Right atrium auricular region (tissue), 2 donors: ENCODE measurements at places on chromosomes 5 and 9.
A peak's percentile ranks its signal among the peaks of the same experiment; 100 is the strongest.

DNA sequence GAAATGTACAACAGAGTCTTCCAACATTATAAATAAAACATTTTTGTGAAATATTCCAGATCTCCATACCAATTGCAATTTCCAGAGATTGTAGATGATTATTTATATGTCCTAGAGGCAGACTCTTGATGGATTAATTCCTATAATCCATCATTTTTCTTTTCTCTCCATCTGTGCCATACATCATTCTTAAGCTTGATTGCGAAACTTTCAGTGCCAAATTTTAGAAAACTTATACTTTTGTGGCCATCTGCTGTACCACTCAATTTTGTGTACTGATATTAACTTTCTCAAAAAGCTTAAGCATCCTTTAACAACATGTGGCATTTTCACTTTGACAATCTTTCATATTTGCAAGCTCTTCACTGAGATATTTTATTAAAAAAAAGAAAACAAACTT, 446.9 kb downstream of the SEMA5A start:
- DNase-seq: no peak

GRCh38 chr9:2992427-2992826, 148.5 kb upstream of the PUM3 start:
- DNase-seq: no peak

DNA sequence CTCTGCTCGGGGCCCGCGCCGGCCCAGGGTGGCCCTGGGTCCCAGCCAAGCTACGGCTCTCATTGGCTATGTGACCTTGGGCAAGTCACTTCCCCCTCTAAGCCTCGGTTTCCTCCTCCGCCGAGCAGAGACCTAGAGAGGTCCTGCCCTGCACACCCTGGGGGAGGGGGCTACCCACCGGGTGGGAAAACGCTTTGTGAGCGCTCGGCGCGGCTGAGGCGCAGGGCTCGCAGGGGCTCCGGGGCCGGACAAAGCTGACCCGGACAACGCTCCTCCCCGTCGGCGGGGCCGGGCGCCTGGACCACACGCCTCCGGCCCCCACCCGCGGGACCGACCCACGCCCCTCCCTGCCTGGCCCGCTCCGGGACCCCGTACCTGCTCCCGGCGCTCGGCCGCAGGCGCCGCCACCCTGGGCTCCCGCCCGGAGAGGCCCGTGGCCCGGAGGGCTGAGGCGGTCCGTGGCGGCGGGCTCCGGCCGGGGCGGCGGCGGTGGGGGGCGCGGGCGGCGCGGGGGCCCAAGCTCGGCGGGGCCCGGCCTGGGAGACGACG, 85.7 kb upstream of the MELK start:
- DNase-seq: peak; percentile 61

- DNase-seq: no peak
Measured at GRCh38 chr5:139116100-139116655, 82.0 kb downstream of the SIL1 start.

DNA sequence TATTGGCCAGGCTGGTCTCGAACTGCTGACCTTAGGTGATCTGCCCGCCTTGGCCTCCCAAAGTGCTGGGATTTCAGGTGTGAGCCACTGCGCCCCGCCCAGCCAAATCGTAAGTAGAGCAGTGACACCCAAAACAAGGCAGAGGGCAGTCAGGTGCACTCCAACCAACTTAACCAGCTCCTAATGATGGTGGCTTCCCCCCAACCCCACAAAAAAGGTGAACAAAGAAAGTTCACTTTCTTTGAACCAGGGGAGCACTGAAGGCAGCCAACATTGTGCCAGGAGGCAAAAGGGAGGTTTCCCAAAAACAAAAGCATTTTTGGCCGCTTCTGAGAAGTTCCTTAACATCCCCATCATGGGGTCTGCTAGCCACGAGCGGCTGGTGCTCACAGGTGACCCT, 9.6 kb downstream of the GMCL2 start:
- no peak for DNase-seq

DNA sequence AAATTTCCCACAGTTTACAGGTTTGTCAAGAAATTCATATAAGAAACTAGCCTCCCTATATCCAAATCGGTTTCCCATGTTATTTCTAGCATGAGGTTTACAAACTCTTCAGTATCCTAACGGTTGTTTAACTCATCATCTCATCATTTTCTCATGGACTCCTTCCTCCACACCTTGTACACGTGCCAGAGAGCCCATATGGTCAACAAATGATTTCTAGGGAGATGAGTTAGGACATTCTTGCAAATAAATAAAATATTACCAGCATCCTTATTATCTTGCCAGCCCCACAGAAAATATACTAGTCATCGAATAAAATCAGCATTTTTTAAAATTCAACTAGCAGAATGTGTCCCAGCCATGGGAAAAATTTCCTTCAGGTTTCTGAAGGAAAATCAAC, 285.2 kb downstream of the EBF1 start:
- no peak for DNase-seq

DNA sequence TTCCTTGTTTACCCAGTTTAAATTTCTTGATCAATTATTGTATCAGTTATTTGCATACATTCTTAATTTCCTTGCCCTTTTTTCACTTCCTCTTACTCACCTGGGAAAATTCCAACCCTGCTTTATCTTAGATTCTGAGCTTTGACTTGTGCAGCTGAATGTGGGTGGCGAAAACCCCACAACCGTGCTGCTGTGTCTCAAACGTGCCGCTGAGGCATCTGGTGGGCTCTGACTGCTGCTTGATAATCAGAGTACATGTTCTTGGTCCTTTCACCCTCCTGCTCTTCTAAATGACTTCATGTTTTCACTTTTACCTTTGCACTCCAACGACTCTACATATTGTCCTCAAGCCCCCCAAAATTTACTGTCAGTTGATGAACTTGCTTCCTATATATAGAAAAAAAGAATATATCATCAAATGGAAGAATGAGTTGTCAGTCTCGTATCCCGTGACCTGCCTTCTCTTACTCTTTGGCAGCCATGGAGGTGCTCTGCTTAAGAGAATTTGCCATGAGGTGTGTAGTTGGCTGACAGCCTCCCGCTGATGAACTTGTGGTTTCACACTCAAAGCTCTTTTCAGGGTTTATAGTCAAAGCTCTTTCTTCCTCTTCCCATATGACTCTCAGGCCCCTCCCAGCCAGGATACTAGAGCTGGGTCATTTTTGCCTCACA, 14.0 kb upstream of the JAK2 start:
- DNase-seq: no peak

DNA sequence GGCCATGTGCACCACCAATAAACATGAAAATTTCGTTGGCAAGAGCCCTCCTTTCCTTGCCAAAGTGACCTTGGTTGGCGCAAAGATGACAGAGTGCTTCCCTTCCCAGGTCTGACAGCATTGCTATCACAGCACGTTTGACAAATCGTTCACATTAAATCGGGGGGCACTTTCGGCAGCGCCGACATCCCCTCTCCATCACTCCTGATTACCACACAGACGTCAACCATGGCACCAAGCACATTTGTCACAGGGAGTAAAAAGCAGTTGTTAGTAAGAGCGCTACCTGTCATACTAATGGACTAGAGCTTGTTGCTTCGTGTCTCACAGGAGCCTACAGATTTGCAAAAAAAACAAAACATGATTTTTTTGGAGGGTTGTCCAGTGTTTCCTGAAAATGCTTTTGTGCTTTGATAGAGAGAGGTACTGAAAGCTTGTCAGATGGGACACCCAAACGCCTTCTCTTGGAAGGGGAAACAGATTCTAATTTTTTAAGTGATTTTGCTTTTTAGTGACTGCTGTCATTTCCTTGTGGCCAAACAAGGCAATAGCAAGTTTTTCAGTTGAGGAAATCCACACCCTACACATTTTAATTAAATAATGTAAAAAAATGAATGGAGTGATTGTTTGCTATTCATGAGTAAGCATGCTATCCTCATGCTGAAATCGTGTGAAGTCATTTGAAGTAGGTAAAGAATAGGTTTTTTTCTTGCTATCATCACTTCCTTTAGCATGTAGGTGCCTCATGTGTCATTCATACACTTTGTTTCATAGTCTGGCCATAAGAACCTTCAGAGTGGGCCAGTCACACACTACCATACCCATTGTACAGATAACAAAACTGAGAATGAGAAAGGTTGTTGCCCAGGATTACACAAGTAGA, 682.8 kb upstream of the WWC1 start:
- no peak for DNase-seq

DNA sequence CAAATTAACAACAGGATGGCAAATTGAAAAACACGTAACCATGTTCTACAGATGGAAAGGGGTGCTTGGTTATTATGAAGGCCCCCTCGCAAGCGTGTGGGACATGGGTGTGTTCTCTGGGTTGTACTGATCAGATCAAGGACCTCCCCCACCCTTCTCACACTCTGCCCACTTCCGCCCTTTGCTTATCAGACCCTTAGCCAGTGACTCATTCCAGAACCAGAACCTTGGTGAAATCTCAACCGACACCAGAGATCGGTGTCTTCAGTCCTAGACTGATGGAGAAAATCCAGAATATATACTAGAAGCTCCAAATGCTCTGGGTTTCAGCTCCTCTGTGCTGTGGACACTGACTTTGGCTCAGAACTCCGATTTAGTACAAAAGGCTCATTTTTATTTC, 64.9 kb downstream of the PTTG1 start:
- no peak for DNase-seq

DNA sequence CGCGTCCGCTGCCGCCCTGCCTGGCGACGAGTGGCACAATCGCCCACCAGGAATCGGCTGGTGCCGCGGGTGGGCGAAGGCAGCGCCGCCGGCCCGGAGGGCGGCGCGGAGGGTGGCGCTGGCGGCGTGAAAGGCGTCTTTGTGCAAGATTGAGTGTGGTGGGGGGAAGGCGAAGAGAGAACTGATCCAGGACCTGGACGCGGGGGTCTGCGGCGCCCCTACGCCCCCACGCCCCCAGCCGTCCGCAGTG, 4.6 kb upstream of the RGMB start:
- DNase-seq: no peak

- DNase-seq: peak; percentile 67
Measured at GRCh38 chr5:172496671-172497371, 42.5 kb upstream of the SH3PXD2B start.

GRCh38 chr5:148875205-148875875, 48.9 kb downstream of the ADRB2 start:
- no peak for DNase-seq

- DNase-seq: no peak
Measured at GRCh38 chr5:151708126-151708525, 21.4 kb upstream of the SPARC start.

DNA sequence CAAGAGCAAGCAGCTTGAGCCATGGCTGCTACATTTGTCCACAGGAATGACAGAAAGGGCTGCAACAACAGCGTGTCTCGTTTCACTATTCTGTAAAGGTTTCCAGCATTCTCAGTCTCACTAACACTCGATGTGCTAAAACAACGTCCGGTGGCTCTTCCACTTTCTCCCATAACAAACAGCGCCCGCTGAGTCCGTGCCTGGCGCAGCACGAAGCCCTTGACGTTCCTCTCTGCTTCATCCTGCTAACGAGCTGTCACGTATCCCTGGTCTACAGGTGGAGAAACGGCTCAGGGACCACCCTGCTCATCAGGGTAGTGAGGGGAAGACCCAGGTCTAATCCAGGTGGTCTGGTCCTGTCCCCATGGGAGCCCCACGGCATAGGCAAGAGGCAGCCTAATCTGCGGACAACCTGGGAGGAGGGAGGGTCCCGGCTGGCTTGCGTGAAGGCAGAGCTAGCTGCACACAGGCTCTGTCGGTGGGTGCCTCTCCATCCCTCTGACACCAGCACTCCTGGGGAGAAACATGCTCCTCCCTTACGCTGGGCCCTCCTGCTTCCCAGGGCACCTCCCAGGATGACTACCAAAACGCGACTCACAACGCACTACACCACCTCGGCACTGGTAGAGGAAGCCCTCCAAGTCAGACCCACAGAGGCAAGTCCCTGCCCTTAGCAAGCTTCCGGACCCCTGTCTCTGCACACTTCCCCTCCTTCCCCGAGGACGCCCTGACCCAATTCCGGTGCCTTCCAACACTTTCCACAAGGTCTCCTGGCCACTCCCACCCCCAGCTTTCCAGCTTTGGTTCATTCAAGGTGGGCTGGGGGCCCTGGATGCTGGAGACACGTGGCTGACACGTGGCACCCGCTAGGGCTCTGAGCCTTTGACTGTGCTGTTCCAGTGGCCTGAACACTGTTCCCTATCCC, 43.3 kb downstream of the VAV2 start:
- no peak for DNase-seq

DNA sequence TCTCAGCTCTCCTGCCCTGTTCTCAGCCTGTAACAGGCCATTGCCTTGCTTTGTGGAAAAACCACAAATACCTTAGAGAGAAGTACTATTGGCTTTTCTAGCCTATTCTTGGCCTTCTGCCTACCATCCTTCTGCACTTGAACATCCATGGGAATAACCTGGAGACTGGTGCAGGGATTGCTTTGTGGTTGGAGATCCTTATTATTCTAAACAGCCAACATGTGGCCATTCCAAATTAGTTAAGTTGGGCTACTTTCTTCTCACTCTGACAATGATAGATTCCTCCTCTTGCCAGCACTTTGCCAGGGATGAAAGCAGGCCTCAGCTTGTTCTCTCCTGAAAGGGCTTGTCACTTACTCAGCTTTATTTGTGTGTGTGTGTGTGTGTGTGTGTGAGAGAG, 240.4 kb downstream of the GLIS3 start:
- DNase-seq: no peak

- no peak for DNase-seq
Measured at GRCh38 chr5:81717226-81717625, 33.7 kb downstream of the SSBP2 start.

GRCh38 chr5:109080481-109080880, 329.3 kb downstream of the PJA2 start:
- DNase-seq: no peak

DNA sequence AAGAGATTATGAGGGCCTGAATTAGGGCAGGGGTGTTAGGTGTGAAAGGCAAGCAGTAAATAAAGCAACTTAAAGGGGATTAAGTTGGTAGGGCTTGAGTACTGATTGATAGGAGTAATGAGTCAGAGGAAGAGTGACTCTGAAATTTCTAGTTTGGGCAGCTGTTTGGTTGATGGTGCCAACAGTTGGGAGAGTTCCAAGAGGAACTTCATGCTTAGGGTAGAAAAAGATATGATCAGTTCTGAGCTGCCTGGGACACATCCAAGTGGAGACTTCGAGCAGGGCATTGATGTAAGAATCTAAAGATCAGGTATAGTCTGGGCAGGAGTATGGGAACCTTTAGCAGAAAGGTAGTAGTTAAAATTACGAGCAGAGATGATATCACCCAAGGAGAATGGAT, 10.2 kb downstream of the MAMDC2 start:
- DNase-seq: no peak

GRCh38 chr5:41683181-41683580, 172.8 kb upstream of the PLCXD3 start:
- no peak for DNase-seq

DNA sequence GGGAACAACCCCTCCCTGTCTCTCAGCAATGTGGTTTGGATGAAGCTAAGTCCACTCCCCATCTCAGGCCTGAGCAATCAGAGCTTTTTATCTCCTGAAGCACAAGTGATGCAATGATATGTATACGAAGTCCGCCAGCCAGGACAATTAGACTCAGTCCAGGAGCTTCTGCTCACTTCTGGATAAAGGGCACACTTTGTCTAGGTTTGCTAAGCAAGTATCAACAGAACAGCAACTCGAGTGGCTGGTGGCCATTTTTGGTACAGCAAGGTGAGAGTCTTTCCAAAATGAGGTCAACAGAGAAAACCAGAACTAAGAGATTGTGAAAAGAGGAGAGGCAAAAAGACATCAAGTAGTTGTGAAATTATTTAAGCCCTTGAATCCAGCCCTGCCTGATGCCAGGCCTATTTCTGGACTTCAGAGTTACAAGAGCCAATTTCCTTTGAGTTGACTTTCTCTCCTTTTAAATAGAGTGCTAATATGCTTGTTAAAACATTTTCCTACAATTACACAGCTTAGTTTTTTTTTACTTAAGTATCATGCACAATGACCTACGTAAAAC, 8.2 kb downstream of the NDUFA8 start:
- no peak for DNase-seq

- DNase-seq: no peak
Measured at GRCh38 chr5:106121972-106122605, 1548.6 kb downstream of the EFNA5 start.
